Uterine smooth muscle cell (primary cell): ENCODE measurements at places on chromosomes 1 and 21. TPM values are rescaled to one million over a fixed set of nuclear protein-coding genes. Genes with fewer than 3 reads are reported as not detected.

RPRD2 gene
- 6.9 and 8.2 TPM in 2 replicates for total RNA-seq

PODN gene
- total RNA-seq, result 5.6 and 35.1 TPM in 2 replicates

IL10 gene
- total RNA-seq, result not detected in 2 replicates

IFNLR1 gene
- not detected in 2 replicates for total RNA-seq

SLC25A34 gene
- total RNA-seq, result 0.44 and 0.62 TPM in 2 replicates

TDRKH gene
- total RNA-seq, result 3.5 and 4.2 TPM in 2 replicates

C1orf74 gene
- 3.7 and 5.5 TPM in 2 replicates for total RNA-seq

AMPD1 gene
- total RNA-seq, result not detected in 2 replicates

ETV3L gene
- not detected in 2 replicates for total RNA-seq

ODR4 gene
- 19.9 and 22.5 TPM in 2 replicates for total RNA-seq

NCAM2 gene
- total RNA-seq, result 2.3 and 2.5 TPM in 2 replicates

ZMPSTE24 gene
- total RNA-seq, result 83.4 and 93.2 TPM in 2 replicates

AMY1C gene
- total RNA-seq, result not detected in 2 replicates

SYPL2 gene
- 0.75 and 1.3 TPM in 2 replicates for total RNA-seq

DTL gene
- total RNA-seq, result 6.9 and 21.2 TPM in 2 replicates

CRP gene
- not detected in 2 replicates for total RNA-seq

TMEM234 gene
- 16.8 and 20.5 TPM in 2 replicates for total RNA-seq

IKBKE gene
- total RNA-seq, result 11.4 and 14.3 TPM in 2 replicates

CFAP141 gene
- not detected in 2 replicates for total RNA-seq

NBPF8 gene
- total RNA-seq, result 18.1 and 21.7 TPM in 2 replicates

ALG14 gene
- total RNA-seq, result 2.9 TPM in 2 replicates

CACNA1S gene
- total RNA-seq, result not detected in 2 replicates

FABP3 gene
- 52.1 and 186 TPM in 2 replicates for total RNA-seq

NEXN gene
- total RNA-seq, result 13.5 and 16.0 TPM in 2 replicates

EVI5 gene
- 33.4 and 40.5 TPM in 2 replicates for total RNA-seq

KLHDC7A gene
- not detected in 2 replicates for total RNA-seq

SYT11 gene
- total RNA-seq, result 40.4 and 46.0 TPM in 2 replicates

PTPN7 gene
- total RNA-seq, result under 0.01 TPM in 1 of 2 replicates, not detected in the other

UQCRHL gene
- total RNA-seq, result 2.4 and 2.6 TPM in 2 replicates

HES2 gene
- total RNA-seq, result under 0.01 TPM in 1 of 2 replicates, not detected in the other

SSU72 gene
- total RNA-seq, result 62.5 and 67.6 TPM in 2 replicates

TEX38 gene
- not detected in 2 replicates for total RNA-seq

SPATC1L gene
- total RNA-seq, result 1.00 and 7.6 TPM in 2 replicates

FOXJ3 gene
- total RNA-seq, result 15.5 and 17.6 TPM in 2 replicates

RPTN gene
- total RNA-seq, result not detected in 2 replicates

ISG20L2 gene
- total RNA-seq, result 5.0 and 5.5 TPM in 2 replicates

CFAP107 gene
- 0.12 TPM in 1 of 2 replicates, not detected in the other for total RNA-seq

GLIS1 gene
- total RNA-seq, result 0.22 and 0.50 TPM in 2 replicates

CLCA4 gene
- total RNA-seq, result not detected in 2 replicates

GREM2 gene
- total RNA-seq, result 1.00 and 1.9 TPM in 2 replicates

CLCA1 gene
- under 0.01 TPM in 1 of 2 replicates, not detected in the other for total RNA-seq

DIP2A gene
- 27.6 and 28.1 TPM in 2 replicates for total RNA-seq

FAM43B gene
- total RNA-seq, result under 0.01 TPM in 2 replicates

DFFA gene
- total RNA-seq, result 42.4 and 50.4 TPM in 2 replicates

GBP7 gene
- total RNA-seq, result 0.12 TPM in 1 of 2 replicates, not detected in the other

LCE1E gene
- total RNA-seq, result not detected in 2 replicates

FAAH gene
- total RNA-seq, result 1.00 and 1.7 TPM in 2 replicates

STIL gene
- 5.5 and 15.6 TPM in 2 replicates for total RNA-seq

AIM2 gene
- 0.11 TPM in 1 of 2 replicates, not detected in the other for total RNA-seq

RNU1-2 gene
- total RNA-seq, result under 0.01 and 2,224 TPM in 2 replicates

TTC22 gene
- total RNA-seq, result not detected in 2 replicates

ARHGEF16 gene
- total RNA-seq, result 0.11 TPM in 1 of 2 replicates, not detected in the other

U2AF1 gene
- 29.1 and 39.6 TPM in 2 replicates for total RNA-seq

NECTIN4 gene
- total RNA-seq, result 0.11 and 0.25 TPM in 2 replicates

WLS gene
- 88.9 and 154 TPM in 2 replicates for total RNA-seq

TOMM20 gene
- 94.8 and 102 TPM in 2 replicates for total RNA-seq

ABCG1 gene
- 0.44 and 0.50 TPM in 2 replicates for total RNA-seq
